T-helper 17 cell (primary cell): ENCODE measurements at places on chromosomes 12 and 14. TPM values are rescaled to one million over a fixed set of nuclear protein-coding genes. Genes with fewer than 3 reads are reported as not detected.

- DNase-seq: no peak
Measured at GRCh38 chr12:113735131-113735530, 231.0 kb downstream of the RBM19 start.

The ARHGAP9 gene
- 225 TPM for total RNA-seq

The MBD6 gene
- 82.4 TPM for total RNA-seq

DNA sequence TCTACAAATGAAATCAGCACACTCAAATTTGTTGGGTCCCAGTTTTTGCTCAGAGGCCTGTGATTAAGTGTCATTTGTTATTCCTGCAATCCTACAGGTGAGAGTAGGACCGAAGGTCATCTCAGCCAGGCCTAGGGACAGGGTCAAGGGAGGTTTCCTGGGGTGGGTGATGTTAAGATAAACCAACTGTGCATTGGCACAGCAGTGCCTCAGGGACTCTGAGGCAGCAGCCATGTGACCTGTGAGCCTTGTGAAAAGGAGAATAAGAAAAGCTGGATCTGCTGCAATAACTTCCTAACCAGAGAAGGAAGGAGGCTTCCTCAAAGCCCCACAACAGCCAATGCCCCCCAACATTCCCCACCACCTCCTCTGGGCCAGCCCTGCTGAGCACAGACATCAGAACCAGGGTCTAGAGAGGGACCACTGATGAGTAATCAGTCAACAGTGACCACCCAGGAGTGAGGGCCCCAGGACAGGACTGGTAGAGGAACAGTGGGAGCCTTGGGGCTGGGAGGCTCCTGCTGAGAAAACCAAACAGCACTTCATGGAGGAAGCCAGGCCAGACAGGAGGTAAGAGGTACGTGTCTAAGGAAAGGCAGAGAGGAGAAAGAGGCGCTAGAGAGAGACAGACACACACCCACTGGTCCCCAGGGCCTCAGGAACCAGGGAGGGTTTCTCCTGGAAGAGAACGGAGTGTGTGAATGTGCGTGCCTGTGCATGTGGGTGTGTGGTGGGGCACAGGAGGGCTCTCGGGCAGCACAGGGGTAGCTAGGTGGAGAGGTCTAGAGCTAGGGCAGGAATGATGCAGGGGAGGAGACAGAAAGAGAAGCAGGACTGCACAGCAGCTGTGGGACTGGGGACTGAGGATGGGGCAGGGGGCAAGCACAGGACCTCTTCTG lies 82.4 kb downstream of the ITPK1 start:
- DNase-seq: no peak

DNA sequence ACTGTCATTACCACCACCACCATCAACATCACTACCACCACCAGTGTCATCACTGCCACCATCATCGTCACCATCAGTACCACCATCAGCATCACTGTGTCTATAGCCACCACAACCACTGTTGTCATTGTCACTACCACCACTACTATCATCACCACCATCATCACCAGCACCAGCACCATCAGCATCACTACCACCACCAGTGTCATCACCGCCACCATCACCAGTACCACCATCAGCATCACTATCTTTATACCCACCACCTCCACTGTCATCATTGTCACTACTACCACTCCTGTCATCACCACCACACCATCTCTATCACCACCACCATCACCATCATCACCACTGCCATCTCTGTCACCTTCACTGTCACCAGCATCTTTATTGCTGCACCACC lies 60.6 kb downstream of the BEGAIN start:
- DNase-seq: no peak

The KRT83 gene
- total RNA-seq: not detected

DNA sequence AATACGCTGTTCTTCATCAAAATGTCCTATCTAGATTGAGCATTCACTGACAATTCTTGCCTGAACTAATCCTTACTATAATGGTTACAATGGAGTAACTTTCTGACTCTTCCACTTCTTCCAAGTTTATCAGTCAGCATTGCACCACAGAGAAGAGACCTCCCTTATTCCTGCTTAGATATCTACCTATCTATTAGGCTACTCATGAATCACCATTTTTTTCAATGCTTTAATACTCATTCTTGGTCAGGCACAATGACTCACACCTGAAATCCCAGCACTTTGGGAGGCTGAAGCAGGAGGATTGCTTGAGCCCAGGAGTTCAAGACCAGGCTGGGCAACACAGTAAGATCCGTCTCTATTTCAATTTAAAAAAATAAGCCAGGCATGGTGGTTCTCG lies 39.3 kb downstream of the RPS6KA5 start:
- no peak for DNase-seq

- DNase-seq: no peak
Measured at GRCh38 chr12:7374423-7375144, 69.4 kb downstream of the CD163L1 start.

The IL26 gene
- not detected for total RNA-seq

DNA sequence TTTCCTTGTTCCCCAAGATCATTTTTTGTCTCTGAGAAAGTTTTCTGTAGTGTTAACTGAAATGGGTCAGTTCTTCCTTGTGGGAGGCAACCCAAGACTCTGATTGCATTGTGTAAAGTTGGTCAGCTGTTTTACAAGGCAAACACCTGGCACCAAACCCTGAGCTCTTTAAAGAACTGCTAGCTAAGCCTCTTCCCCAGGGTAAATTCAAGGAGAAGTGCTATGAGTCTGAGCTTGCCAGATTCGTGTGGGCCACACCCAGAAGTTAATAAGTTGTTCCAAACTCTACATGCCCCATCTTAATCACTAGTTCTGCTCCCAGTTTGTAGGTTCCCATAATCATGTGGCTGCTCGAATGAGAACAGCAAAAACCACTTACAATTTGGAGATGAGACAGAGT lies 214.5 kb downstream of the BTG1 start:
- no peak for DNase-seq

DNA sequence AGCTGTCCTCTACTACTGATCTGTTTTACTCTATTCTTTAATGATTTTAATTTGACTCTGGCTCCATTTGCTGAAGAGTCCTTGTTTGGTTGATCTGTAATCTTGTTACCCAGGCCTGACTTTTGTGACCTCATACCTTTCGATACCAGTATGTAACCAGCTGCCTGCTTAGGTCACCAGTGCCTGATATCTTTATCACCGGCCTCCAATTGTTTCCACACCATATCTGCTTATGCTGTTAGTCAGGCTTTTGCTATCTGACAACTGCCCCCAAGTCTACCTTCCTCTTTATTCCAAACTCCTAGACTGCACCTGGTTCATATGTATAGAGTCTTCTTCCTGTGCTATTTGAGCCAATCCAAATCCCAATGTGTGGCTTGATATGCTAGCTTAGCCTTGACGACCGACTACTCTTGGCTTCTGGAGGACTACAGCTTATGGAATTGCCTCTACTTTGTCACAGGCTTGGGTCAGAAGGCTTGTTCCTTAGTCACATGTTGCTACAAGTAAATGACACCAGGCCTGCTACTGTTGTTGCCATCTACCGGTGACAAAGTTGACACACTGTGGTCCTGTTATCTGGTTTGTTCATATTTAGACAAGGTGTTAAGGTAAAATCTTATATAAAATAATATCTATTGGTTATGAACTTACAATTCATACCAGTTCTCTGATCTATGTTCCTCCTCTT lies 193.9 kb downstream of the TRHDE start:
- no peak for DNase-seq

GRCh38 chr12:116813271-116814041 lies 67.8 kb downstream of the HRK start:
- no peak for DNase-seq

DNA sequence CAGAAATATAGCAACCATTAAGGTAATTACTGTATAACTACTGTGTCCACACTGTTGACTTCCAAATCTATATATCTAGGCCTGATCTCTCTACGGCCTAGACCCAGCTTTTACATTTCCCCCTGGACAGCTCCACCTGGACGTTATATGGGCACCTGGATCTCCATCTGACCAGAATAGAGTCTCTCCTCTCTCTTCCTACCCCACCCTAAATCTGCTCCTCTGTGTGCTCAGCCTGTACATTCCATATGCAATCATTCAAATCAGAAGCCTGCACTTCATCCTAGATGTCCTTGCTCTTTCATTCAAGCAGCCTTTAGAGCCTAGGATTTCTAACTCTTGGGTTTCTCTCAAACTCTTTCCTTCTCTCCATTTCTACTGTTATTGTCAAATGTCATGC lies 255.0 kb downstream of the PAX9 start:
- DNase-seq: no peak

DNA sequence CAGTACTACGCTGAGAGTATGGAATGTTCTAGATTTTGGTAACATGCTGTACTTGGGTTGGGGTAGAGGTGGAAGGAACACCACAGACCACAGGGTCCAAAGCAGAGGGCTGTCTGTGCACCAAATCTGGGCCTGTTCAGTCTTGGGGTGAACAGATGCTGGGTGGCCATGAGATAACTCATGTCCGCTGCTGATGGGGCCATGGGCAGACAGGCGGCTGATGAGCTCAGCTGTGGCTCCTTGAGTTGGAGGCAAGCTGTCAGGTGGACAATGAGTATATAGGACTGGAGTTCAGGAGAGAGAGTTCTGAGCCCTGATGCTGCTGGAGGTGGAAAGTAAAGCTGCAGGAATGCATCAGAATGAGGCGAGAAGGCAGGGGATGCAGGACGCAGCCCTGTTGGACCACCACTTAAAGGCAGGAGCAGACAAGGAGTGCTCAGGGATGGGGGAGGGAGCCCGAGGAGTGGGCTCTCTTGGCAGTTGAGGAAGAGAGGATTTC lies 6.2 kb downstream of the SMIM41 start:
- no peak for DNase-seq

DNA sequence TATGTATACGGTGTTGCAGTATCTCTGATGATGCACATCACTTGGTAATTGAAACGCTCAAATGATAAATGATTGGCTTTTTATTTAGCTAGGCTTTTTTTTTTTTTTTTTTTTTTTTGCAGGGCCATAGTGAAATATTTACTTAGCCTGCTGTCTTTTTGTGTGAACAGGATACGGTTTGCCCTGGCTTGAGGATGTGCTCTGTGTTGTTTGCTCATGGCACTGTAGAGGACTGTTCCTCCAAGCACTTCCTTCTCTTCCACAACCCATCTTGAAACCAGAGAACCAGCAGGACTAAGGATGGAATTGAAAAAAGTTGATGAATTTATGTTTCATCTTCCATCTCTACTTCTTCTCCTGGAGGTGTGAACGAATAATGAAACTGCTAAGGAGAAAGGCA lies 15.5 kb upstream of the SSPN start:
- no peak for DNase-seq

DNA sequence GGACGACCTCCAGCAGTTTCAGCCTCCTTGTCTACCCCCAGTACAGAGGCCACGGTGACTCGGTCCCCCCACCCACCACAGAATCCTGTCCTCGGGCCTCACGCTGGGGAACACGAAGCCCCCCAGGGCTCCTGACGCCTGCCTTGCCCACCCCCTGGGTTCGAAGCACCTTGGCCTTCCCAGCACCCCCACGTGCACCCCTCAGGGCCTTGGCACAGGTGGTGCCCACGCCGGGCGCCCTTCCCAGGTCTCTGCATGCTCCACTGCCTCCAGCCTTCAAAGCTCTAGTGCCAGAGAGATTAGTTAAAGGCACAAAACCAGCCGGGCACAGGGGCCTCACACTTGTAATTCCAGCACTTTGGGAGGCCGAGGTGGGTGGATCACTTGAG lies 61.8 kb downstream of the NOC4L start:
- DNase-seq: no peak

DNA sequence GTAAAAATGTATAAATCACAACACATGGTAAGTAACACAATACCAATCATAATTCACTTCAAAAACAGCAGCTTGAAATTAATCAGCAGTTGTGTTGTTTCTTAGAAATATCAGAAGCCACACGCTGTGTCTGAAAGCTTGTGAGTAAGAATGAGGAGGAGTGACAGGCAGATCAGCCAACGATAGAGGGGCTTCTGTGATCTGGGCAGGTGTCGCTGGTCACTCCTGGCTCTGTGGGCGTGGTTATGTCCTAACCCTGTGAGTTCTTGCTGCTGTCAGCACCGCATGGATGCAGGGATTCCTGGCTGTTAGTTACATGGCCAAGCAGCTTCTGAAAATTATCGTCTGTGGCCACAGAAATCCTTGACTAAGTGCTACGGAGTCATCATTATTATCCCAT lies 123.4 kb downstream of the SLC25A47 start:
- DNase-seq: no peak

GRCh38 chr12:99783421-99783820 lies 135.9 kb downstream of the GARIN6 start:
- no peak for DNase-seq

- DNase-seq: no peak
Measured at GRCh38 chr12:49968471-49968870, 4.3 kb upstream of the AQP6 start.

GRCh38 chr14:87014856-87015255 lies 978.1 kb downstream of the GALC start:
- DNase-seq: no peak

DNA sequence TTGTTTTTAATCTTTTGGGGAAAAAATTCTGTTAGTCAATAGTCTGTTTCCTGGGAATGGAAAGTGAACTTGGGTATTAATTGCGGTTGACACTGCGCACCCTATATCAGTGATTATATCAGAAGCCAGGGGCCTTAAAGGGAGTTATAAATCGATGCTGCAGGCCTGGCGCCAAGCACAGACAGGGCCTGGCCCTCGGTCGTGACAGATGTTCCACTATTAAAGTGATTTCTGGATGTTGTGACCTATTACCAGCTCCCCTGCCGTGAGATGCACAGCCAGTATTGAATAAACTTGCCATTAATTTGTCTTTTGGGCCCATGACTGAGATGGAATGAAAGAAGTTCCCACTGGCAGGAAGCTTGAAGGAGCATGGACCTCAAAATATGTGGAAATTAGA lies 45.1 kb upstream of the KITLG start:
- DNase-seq: no peak

GRCh38 chr12:4006743-4007142 lies 133.5 kb upstream of the PARP11 start:
- DNase-seq: no peak

- no peak for DNase-seq
Measured at GRCh38 chr14:78417532-78417931, 247.4 kb downstream of the NRXN3 start.

DNA sequence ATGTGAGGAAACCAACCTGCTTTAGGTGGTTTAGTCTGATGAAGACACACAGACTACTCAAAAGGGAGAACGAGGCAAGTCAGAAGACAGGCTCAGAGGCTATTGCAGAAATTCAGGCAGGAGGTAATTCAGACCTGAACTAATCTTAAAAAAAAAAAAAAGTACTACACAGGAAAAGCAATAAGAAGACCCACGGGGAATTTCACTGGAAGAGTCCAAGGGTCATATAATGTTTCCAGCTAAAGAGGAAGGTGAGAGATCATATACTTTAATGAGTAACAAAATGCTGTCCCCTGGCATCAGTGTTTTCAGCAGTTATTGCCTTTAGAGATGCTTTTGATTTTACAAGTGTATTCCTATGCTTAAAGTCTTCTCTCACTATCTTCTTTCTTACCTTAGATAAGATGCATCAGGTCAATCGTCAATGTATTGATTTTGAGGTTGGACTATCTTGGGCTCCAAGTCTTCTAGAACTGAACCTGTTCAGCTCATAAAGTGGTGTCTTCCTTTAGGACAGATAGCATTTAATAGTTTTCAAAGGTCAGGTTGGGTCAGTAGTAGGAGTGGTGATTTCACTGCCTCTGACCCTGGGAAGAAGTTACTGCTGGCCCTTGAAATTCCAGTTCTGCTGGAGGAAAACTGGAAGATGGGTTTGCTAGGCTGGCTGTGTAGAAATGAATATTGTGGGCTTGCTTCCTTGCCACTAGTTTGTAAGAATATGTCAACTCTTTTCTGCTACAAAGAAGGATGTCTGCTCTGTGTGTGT lies 60.0 kb downstream of the FAR2 start:
- DNase-seq: no peak
